ENCODE measurements at places on chromosomes 2 and 18.

- no peak for DNase-seq
Observed at GRCh38 chr2:227881866-227882517, 10.6 kb downstream of the DAW1 start.

DNA sequence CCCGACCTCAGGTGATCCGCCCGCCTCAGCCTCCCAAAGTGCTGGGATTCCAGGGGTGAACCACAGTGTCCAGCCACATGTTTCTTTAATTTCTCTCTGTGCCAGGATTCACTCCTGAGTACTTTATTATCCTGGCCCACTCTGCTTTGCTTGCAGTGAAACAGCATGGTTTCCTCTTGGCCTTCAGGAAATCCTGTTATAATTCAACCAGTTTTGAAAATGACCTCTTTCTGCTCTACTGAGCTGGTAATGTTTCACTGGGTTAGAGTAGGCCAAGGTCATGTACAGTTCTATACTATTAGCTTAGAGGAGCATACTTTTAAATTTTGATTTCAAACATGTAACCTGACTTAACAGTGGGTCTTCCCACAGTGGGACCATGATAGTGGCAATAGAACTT lies 90.6 kb upstream of the PELI1 start:
- no peak for DNase-seq

DNA sequence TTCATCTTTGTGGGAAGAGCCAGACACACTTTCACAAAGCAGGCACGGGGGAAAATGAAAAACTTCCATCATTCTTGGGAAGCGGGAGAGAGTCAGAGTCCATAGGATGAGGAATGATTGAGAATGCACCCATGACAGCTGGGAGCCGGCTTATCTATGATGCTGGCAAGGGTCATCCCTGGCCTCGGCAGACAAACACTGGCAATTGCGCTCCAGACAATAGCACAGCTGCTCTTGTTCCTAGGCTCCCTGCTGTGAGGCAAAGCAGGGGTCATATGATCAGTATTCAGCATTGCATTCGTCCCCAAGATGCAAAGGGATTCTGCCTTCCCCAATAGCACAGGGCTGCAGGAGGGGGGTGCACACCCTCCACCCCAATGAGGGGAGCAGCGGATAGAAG lies 33.0 kb downstream of the CYRIA start:
- DNase-seq: no peak

GRCh38 chr2:51717312-51717711 lies 685.4 kb upstream of the NRXN1 start:
- DNase-seq: peak; percentile 11

DNA sequence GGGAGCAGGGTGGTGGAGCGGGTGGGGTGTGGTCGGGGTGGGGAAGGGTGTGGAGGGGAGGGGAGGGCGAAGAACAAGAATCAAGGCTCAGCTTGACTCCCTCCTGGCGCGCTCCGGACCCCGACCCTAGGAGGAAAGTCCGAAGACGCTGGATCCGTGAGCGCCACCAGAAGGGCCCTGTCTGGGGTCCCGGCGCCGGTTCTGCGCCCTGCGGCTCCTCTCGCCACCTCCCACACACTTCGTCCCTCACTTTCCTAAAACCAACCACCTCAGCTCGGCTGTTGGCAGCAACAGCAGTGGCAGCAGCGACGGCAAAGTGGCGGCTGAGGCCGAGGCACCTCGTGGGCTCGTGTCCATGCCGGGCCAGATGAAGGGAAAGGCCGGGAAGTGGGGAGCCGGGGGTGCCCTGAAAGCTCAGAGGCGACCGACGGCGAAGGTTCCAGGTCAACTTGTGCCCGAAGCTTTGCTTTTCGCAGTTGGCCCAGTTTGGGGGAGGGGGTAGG lies 2.1 kb downstream of the KLHL14 start:
- no peak for DNase-seq

DNA sequence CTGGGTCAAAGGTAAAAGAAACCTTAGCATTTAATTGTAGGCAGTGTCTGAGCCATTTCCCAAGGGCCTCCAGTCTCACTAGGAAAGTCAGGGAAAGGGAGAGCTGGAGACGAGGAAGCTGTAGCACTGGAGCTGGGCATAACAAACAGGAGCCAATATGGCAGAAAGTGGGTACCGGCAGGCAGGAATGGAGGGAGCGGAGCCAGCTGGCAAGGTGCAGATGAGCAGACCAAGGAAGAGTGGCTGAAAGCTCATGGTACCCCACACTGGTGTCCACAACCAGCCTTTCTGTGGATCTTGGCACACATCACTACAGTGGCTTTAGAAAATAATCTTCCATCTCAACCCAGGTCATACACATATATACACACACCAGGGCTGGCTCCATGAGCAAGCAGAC lies 40.0 kb downstream of the ANKRD44 start:
- no peak for DNase-seq

DNA sequence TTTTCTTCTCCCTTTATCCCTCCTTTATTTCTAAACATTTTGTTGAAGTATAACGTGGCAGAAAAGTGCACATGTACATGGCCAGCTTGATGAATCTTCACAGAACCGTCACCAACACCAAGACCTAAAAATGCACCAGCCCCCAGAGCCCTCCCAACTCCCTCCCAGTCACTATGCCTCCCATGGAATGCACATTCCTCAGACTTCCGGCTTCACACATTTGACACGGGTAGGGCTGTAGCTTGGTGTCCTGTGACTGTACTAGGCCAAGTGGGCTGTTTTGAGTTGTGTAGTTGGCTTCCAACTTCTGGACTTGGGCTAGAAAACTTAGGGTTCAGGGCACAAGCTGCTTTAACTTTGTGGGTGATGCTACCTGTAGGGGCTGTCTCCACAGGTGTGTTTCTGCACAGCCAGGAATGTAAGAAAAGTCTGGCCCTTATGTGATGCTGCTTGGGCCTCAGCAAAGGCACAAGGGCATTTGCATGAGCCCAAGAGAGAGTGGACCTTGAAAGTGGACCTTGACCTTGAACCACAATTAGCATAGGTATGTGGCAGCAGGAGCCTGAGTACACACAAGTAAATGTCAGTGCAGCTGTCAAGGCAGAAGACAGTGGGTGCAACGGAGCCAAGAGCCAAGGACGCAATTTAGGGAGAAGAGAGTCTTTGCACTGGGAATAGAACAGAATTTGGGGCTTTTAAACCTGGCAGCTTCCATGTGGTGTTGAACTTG lies 78.4 kb downstream of the SEPTIN10 start:
- no peak for DNase-seq

DNA sequence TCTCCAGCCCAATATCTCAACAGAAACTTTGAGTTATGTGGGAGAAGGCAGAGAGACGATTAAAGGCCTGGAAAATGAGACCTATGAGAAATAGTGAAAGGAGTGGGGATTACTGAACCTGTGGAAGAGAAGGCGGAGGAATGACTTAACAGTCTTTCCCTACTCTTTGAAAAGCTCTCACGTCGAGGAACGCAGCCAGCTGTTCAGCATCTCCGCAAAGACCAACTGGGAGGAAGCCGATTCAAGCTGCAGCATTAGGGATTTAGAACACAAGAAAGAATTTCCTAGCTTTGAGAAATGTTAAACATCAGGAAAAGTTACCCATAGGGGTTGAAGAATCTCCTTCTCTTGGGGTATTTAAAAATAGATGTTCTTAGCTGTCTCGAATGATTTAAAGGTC lies 233.2 kb upstream of the PARD3B start:
- no peak for DNase-seq

- no peak for DNase-seq
Observed at GRCh38 chr2:135791418-135792190, 45.4 kb downstream of the LCT start.

DNA sequence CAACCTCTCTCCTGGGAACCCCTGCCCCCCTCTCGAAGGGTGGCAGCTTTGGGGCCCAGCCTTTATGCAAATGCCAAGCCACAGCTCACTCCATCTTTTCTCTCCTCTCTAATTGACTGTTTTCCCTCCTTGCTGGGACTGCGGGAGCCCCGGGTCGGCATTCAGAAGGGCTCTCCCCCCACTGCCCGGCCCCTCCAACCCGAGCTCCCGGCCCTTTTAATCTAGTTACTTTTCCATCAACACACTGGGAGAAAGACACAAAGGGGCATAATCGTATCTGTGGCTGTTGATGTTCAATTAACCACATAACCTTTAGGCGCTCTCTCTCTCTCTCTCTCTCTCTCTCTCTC lies 95.4 kb downstream of the INHBB start:
- DNase-seq: no peak

DNA sequence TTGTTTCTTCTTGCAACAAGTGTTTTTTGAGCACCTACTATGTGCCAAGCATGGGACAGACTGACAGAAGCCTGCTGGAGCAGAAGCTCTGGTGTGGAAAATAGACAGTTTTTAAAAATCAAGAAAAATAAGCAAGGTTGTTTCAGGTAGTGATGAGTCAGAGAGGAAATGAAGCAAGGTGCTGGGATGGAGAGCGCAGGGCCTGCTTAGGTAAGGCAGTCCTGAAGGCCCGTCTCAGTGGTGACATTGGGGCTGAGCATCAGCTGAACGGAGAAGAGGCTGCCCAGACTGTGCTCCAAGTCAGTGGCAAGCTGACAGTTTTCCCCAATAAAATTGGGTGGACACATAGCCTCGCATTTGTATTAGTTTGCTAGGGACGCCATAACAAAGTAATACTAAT lies 263.6 kb downstream of the SS18 start:
- no peak for DNase-seq
